ENCODE measurements at places on chromosomes 12 and 14.

DNA sequence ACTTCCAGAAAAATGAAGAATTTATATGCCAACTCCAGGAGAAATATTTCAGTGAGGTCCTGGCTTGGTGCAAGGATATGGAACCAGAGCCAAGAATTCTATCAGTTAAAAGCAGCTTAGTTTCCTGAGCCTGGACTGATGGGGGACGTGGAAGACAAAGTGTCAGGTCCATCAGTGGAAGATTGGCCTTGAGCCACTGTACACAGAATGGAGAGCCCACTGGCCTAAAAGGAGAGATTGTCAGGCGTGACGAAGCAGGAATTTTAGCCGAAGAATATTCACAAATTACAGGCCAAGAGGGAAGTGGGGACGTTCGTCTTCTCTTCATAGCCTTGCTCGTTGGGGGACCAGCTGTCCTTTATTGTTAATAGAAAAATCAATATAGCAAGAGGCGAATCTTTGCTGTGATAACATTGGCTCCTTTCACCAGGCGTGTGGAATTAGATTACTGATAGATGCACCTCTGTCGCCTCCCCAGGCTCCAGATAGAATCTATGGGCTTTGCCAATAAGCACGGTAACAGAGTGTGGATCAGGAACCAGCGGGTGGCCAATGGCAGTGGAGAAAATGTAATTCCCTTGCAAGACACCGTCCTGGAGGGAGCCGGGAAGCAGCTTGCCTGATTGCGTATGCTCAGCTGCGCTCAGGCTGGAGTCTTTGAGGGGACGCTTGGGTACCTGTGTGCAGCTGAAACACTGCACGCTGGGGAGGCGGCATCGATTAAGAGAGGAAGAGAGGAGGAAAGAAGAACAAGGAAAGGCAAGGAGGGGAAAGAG is 56.4 kb downstream of the TMEM132C start:
- no peak for DNase-seq

- DNase-seq = no peak
Measured at GRCh38 chr14:106060276-106060975, 534.0 kb downstream of the TMEM121 start.

- no peak for DNase-seq
Measured at GRCh38 chr12:113622410-113622809, 150.7 kb upstream of the LHX5 start.

GRCh38 chr14:64826845-64827244 is 52.9 kb downstream of the SPTB start:
- peak; percentile 65 for DNase-seq

DNA sequence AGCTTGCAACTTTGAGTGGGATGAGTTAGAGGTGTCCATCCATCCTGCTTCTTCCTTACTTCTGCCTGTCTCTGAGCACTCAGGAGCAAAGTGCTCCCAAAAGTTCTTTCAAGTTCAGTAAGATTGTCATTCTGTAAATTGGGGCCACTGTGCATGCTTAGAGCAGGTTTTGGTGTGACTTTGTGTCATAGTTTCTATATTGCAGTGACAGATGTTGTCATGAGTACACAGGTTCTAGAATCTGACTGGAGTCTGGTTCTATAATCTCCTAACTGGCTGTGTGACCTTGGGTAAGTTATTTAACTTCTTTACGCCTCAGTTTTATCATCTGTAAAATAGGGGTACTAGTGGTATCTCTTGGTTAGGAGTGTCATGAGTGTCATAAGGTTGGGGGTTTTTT is 202.7 kb upstream of the BCL2L14 start:
- no peak for DNase-seq
